Kidney capillary endothelial cell (primary cell): ENCODE measurements at places on chromosomes 2 and 18.

GRCh38 chr2:203678971-203679370 is 27.5 kb upstream of the CD28 start:
- DNase-seq, result no peak

DNA sequence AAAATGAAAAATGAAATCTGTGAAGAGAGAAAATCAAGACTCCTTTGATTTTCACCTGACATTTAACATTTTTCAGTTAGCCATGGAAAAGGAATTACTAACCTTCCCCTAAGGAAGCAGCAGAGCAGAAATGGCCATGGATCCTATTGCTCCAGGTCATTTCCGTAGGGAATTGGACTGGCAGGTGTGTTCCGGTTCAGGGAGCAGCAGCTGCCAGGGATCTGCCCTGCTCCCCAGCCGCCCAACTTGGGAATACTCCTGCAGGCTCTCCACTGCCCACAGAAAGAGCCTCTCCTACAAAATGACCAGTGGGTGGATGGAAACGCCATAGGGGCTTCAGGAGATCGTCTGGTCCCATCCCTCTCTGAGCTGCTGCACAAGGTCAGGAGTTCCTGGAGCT is 86.0 kb upstream of the MAPK4 start:
- DNase-seq, result no peak

GRCh38 chr2:173146590-173146989 is 70.9 kb downstream of the MAP3K20 start:
- DNase-seq, result no peak

DNA sequence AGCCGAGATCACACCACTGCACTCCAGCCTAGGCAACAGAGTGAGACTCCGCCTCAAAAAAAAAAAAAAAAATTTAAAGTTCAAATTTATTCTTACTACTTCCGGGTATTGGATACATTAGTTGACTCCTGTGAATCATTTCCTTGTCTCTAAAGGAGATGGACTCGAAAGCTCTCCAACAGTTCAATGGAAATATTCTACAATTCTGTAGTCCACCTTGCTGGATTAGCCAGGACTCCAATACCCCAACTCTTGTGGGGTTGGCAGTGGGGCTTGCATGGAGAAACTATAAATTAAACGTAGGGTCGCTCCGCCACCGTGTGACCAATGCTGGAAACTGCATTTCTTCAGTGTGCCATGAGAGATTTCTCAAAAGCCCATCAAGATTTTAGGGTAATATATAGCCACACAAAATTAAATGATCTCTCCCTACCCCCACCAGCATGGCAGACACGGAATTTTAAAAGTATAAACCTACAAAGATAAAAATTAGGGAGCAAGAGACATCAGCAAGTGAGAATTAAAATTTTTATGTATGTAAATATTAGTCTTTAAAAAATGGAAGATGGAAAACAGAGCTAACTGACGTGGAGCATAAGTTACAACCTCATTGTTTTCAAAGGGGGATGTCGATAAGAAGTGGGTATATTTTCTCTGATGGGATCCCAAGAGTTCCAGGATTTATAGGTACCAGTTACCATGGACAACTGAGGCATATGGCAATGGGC is 27.8 kb upstream of the GAREM2 start:
- peak; percentile 32 for DNase-seq

DNA sequence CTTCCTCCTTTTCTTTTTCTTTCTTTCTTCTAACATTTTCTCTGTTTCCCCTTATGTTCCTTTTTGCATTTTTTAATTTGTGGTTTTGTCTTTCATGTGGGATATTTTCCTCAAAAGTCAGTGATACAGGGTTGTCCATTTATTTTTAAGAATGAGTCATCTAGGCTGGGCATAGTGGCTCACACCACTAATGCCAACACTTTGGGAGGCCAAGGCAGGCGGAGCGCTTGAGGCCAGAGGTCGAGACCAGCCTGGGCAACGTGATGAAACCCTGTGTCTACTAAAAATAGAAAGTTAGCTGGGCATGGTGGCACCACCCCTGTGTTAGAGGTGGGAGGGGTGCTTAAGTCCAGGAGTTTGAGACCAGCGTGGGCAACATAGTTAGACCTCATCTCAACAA is 35.8 kb downstream of the KATNAL2 start:
- DNase-seq, result no peak
